ENCODE measurements at places on chromosomes 2 and 18.

GRCh38 chr2:159968279-159968900 is 94.0 kb downstream of the PLA2R1 start:
- H3K4me3 ChIP-seq, result no peak overlapping the region
- H3K36me3 ChIP-seq, result no peaks in the 10 kb centered on the region
- no peak overlapping the region for H3K27ac ChIP-seq
- no peaks in the 10 kb centered on the region for H3K27me3 ChIP-seq
- DNase-seq, result peak; percentile 16

DNA sequence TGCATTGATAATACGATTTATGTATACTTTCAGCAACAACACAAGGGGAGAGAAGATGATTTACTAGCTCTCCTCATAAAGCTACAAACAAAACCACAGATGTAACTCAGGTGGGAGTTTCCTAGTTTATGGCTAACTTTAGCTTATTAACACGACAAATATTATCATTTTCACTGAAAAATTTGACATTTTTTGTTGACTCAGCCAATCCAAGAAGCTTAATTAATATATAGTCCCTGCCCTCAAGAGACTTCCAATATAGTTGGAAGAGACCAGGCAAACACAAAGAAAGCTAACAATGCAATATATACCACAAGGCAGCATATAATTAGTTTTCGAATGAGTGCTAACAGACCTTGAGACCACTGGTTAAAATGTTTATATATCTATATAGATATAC is 775 bp downstream of the WDR12 start:
- peak overlapping the region; percentile 97 for H3K27ac ChIP-seq
- peak overlapping the region; percentile 99 for H3K4me3 ChIP-seq
- H3K4me1 ChIP-seq, result peaks cover 41% of the 10 kb centered on the region
- no peak for DNase-seq
- H3K36me3 ChIP-seq, result peaks cover 26% of the 10 kb centered on the region
- H3K27me3 ChIP-seq, result no peaks in the 10 kb centered on the region

DNA sequence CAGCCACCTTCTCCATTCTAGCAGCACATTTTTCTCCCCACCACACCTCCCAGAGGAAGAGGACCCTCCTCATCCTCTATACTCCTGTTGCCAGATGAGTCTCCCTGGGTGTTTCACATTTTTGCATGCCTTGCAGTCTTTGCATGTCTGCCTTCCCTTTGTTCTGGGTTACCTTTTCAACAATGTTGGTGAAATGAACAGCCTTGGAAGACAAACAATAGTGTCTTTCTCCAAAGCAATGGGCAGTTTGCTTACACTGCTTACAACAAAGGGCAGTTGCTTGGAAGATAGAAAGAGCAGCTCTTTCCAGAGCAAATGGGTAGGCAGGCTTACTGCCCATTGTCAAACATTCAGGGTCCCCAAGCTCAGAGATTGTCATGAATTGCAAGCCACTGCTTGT is 14.5 kb upstream of the SEH1L start:
- H3K36me3 ChIP-seq, result no peaks in the 10 kb centered on the region
- peaks cover 2% of the 10 kb centered on the region for H3K27me3 ChIP-seq
- H3K4me1 ChIP-seq, result peaks cover 6% of the 10 kb centered on the region
- H3K4me3 ChIP-seq, result no peak overlapping the region
- H3K27ac ChIP-seq, result no peak overlapping the region

DNA sequence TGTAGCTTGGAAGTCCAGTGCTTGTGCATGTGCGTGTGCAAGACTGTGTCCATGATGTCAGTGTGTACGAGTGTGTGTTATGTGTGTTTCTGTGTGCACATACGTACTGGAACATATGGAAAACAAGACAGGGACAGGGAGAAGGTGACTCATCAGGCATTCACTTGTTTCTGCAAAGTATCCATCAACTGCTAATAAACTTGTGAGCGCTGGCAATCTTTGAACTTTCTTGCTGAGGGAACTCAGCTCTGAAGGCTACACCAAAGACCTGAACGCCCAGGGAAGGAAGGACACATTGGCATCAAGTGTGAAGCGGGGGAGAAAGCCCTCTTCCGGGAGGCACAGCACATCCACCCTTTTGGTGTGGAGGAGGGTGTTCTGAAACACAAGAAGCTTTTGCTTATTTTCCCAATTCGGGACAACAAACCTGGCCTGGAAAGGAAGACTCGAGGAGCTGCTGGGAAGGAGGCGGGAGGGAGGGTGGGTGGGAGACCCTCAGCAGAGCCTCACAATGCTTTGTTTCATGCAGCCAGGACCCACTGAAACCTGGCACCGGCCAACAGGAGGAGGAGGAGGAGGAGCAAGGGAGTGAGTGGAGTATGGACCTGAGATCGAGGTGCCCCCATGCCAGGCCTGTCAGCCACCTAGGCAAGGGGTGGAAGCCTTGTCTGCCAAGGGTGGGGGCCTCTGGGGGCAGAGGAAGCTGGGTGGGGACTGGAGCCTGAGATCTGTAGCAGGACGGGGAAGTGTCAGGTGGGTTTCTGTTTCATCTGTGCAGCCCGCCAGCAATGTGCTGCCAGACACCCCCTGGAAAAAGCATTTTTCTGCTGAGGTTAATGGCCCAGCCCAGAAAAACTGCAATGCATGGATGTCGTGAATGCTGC is 26.8 kb downstream of the SMAD7 start:
- H3K27ac ChIP-seq, result peak overlapping the region; percentile 89
- peak overlapping the region; percentile 54 for H3K4me3 ChIP-seq
- no peak for DNase-seq
- H3K27me3 ChIP-seq, result no peaks in the 10 kb centered on the region

DNA sequence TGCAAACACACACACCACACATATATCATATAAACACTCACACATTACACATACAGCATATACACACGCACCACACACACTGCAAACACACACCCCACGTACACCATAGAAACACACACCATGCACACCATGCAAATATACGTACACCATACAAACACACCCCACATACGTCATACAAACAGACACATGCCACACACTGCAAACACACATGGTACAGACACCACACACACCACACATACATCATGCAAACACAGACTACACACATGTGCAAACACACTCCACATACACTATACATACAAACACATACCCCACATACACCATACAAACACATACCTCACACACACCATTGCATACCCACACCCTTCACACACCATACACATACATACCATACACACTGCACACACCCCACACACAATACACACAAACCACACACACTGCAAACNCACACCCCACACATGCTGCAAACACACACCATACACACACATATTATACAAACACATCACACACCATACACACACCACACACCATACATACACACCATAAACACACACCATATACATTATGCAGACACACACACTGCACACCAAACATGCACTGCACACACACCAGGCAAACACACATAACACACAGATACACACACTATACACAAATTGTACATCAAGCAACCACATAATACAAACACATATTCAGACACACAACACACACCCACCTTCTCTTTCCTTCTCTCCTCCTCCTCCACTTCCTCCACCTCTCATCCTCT is 120.4 kb downstream of the SEPTIN10 start:
- no peaks in the 10 kb centered on the region for H3K27me3 ChIP-seq
- DNase-seq, result no peak
- H3K27ac ChIP-seq, result no peak overlapping the region
- no peaks in the 10 kb centered on the region for H3K4me1 ChIP-seq
- peaks cover 1% of the 10 kb centered on the region for H3K36me3 ChIP-seq

- no peaks in the 10 kb centered on the region for H3K27me3 ChIP-seq
- H3K36me3 ChIP-seq, result peaks cover 3% of the 10 kb centered on the region
- no peak overlapping the region for H3K27ac ChIP-seq
- no peak overlapping the region for H3K4me3 ChIP-seq
- H3K4me1 ChIP-seq, result no peaks in the 10 kb centered on the region
- no peak for DNase-seq
Measured at GRCh38 chr2:62904344-62904743, 146.3 kb upstream of the OTX1 start.

- H3K4me3 ChIP-seq, result no peak overlapping the region
- no peaks in the 10 kb centered on the region for H3K27me3 ChIP-seq
- H3K36me3 ChIP-seq, result no peaks in the 10 kb centered on the region
- DNase-seq, result no peak
- no peak overlapping the region for H3K27ac ChIP-seq
- peaks cover 63% of the 10 kb centered on the region for H3K4me1 ChIP-seq
Measured at GRCh38 chr2:44582363-44583008, 220.7 kb downstream of the CAMKMT start.

DNA sequence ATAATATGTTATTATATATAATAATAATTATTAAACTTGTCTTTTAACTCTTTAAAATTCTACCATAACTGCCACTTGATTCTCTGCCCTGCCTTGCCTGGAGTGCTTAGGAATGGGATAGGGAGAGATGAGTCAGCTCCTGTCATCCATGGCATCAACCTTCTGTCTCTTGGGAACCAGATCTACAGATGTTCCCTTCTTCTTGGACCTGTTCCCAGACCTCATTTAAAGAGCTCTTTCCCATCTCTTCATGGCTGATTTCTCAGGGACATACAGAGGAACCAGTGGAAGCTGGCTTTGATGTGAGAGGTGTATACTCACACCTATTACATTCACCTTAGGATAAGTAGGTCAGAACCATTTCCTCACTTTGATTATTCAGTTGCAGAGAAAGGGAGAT is 155.3 kb upstream of the MYO3B start:
- H3K27ac ChIP-seq, result no peak overlapping the region
- no peak for DNase-seq
- H3K36me3 ChIP-seq, result peaks cover 16% of the 10 kb centered on the region

DNA sequence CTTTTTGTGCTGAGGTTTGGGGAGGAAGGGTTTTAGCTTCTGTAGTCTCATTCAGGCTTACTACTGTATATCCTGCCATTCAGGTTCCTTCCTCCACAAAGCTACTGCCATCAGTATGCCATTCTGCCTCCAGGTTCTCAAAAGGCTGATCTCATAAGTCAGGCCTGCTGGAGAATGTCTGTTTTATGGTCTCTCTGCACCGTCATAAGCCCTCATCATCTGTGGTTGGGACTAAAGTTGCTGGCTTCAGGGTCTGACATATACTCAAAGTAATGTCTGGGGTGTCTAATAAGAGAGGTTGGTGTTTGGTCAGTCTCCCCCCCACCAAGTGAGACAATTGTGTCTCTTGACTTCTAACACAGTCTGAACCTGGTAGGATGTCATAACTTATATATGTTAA is 36.2 kb upstream of the CCBE1 start:
- no peaks in the 10 kb centered on the region for H3K4me1 ChIP-seq
- DNase-seq, result no peak
- no peak overlapping the region for H3K4me3 ChIP-seq
- peaks cover 1% of the 10 kb centered on the region for H3K27me3 ChIP-seq

- H3K4me1 ChIP-seq, result no peaks in the 10 kb centered on the region
- no peak overlapping the region for H3K27ac ChIP-seq
- H3K4me3 ChIP-seq, result no peak overlapping the region
- H3K27me3 ChIP-seq, result peaks cover 3% of the 10 kb centered on the region
- DNase-seq, result no peak
Measured at GRCh38 chr18:7637269-7637668, 70.2 kb downstream of the PTPRM start.

- DNase-seq, result no peak
- peak overlapping the region; percentile 99 for H3K27ac ChIP-seq
- no peaks in the 10 kb centered on the region for H3K27me3 ChIP-seq
- no peak overlapping the region for H3K4me3 ChIP-seq
- H3K36me3 ChIP-seq, result peaks cover 78% of the 10 kb centered on the region
Measured at GRCh38 chr2:196989496-196989895, 63.0 kb upstream of the PGAP1 start.

All from activated naive CD8-positive, alpha-beta T cell treated with anti-CD3 and anti-CD28 coated beads, Interleukin-2, amount 50 U/mL, for 24 hours (primary cell).